Left colon (tissue), 2 donors: ENCODE measurements at places on chromosomes 3 and 15. TPM values are rescaled to one million over a fixed set of nuclear protein-coding genes. Genes with fewer than 3 reads are reported as not detected.

DNA sequence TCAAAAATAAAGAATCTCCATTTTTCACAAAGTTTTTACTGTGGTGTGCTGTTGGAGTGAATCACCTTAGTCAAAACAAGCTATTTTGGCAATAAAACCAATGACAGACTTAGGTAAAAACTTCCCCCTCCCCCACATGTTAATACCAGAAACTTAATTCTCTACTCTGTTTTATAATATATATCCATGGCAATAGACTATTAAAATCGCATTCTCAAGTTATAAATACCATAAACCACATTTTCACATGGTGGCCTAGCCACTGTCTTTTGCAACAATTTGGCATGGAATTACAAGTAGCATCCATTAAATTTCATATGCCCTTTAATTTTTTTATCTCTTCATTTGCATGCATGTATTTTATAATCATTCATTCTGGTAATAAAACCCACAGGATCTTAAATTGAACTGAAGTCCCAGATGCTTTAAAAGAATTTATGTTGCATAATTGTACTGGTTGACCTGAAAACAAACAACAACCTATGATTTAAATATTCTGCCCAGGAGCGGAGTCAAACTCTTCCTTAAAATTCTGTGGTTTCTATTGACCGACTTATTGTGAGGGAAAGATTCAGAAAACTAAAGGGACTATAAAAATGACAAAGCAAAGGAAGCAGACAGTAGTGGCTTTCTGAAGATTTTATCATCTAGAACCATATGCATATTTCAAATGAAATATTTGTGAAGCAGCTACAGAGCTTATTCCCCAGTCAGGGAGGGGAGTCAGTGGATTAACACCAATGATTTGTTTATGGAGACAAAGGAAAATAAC, 229.0 kb upstream of the TBL1XR1 start:
- no peak for DNase-seq

GRCh38 chr3:129727707-129728106, 121.2 kb upstream of the PLXND1 start:
- peak; percentile 11 for DNase-seq

GRCh38 chr15:38721568-38721945, 156.9 kb upstream of the RASGRP1 start:
- DNase-seq, result no peak

GP5 gene
- not detected for total RNA-seq

RETNLB gene
- total RNA-seq, result 58.5 TPM

- peak; percentile 48 for DNase-seq
These were observed 2.0 kb downstream of the AP2M1 start for GRCh38 chr3:184176377-184177330.

PLOD2 gene
- total RNA-seq, result 89.6 TPM

BUB1B gene
- 10.4 TPM for total RNA-seq

PTPN9 gene
- total RNA-seq, result 39.6 TPM

DNA sequence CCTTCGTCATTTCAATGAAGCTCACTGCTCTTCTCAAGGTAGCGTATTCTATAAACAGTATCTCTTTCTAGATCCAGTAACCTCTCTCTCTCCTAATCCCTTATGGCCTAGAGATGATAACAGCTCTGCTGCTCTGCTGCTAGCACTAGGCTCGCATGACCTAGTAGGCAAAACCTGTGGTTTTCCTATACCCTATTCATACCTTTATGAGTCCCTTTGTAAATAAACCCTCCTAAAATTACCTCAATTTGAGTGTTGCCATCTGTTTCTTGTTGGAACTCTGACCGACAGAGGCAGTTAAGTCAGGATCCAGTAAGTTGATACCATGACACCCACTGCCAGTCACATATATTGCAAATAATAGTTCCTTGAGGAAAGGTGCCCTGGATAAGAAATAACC, 7.3 kb downstream of the CCDC14 start:
- no peak for DNase-seq

CCDC39 gene
- not detected for total RNA-seq

LINGO1 gene
- 2.2 TPM for total RNA-seq

GRCh38 chr3:37909067-37909911, 47.6 kb downstream of the CTDSPL start:
- peak; percentile 51 for DNase-seq

- no peak for DNase-seq
These were observed 32.2 kb downstream of the VEPH1 start for GRCh38 chr3:157471064-157471463.

GRCh38 chr3:54358316-54358715, 236.0 kb downstream of the CACNA2D3 start:
- DNase-seq, result no peak

IQCF5 gene
- not detected for total RNA-seq

GRCh38 chr3:42061025-42061712, 30.0 kb upstream of the TRAK1 start:
- DNase-seq, result no peak

GRCh38 chr15:96020133-96020532, 310.4 kb upstream of the NR2F2 start:
- no peak for DNase-seq

DNA sequence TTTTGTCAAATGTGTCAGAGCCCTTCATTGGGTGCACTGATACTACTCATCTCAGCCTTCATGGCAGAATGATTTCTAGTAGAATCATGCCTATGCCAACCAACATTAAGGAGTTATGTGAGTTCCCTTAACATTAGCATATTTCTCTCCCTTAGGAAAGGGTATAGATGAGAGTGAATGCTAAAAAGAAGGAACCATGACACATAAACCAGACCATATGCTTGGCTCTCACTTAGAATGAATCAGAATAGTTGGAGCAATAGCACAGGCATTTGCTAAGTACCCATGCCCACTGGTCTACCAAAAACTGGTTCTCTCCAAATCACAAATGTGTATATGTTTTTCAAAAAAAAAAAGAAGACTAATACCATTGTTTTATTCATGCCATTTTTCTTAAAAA, 51.1 kb downstream of the STRIT1 start:
- DNase-seq, result no peak

GRCh38 chr3:192444096-192444790, 283.1 kb downstream of the FGF12 start:
- DNase-seq, result peak; percentile 34

DNA sequence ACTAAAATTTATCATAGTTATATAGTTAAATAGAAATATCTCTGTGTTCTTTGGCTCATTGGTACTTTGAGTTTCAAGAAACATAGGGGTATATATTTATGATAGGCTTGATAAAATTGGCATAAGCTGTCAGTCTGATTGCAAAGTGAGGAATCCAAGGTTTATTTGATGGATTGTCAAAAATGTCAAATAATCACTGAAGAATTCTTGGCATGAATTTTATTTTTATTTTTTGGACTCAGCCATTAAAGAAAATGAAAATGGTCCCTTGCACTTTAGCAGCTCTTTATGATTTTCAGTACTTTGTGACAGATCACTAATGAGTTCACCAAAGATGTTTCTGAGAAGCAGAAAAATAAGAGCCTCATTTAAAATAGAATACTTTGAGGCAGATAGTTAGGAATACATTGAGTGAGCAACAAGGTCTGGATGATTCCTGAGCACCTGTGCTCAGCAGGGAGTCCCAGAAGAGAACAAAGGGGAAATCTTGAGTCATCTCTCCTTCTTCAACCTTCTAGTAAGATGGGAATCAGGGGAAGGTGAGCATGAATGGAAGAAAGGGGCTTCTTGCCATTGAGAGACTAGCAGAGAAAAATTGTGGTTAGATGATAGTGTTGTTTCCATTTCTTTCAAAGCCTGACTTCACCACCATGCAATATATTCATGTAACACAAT, 85.3 kb upstream of the VEPH1 start:
- DNase-seq, result no peak

SAMD7 gene
- total RNA-seq, result not detected

DNA sequence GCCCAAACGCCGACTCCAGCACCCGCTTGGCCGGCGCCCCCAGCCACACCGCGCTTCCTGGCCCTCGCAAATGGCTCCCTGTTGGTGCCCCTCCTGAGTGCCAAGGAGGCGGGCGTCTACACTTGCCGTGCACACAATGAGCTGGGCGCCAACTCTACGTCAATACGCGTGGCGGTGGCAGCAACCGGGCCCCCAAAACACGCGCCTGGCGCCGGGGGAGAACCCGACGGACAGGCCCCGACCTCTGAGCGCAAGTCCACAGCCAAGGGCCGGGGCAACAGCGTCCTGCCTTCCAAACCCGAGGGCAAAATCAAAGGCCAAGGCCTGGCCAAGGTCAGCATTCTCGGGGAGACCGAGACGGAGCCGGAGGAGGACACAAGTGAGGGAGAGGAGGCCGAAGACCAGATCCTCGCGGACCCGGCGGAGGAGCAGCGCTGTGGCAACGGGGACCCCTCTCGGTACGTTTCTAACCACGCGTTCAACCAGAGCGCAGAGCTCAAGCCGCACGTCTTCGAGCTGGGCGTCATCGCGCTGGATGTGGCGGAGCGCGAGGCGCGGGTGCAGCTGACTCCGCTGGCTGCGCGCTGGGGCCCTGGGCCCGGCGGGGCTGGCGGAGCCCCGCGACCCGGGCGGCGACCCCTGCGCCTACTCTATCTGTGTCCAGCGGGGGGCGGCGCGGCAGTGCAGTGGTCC, 3.5 kb downstream of the ISLR2 start:
- DNase-seq, result no peak

DNA sequence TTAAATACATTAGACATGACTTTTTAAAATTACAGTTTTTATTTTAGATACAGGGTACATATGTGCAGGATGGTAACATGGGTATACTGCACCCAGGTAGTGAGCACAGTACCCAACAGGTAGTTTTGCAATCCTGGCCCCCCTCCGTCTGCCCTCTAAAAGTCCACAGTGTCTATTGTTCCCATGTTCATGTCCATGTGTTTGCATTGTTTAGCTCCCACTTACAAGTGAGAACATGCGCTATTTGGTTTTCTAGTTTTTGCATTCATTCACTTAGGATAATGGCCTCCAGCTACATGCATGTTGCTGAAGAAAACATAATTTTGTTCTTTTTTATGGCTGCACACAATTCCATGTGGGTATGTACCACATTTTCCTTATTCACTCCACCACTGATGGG, 23.8 kb downstream of the C3orf70 start:
- no peak for DNase-seq

GRCh38 chr15:98178861-98179260, 218.4 kb downstream of the ARRDC4 start:
- no peak for DNase-seq

UBE2E2 gene
- 5.5 TPM for total RNA-seq

GRCh38 chr3:20047976-20048883, 8.0 kb downstream of the KAT2B start:
- DNase-seq, result no peak

MEX3B gene
- total RNA-seq, result 1.4 TPM

DNA sequence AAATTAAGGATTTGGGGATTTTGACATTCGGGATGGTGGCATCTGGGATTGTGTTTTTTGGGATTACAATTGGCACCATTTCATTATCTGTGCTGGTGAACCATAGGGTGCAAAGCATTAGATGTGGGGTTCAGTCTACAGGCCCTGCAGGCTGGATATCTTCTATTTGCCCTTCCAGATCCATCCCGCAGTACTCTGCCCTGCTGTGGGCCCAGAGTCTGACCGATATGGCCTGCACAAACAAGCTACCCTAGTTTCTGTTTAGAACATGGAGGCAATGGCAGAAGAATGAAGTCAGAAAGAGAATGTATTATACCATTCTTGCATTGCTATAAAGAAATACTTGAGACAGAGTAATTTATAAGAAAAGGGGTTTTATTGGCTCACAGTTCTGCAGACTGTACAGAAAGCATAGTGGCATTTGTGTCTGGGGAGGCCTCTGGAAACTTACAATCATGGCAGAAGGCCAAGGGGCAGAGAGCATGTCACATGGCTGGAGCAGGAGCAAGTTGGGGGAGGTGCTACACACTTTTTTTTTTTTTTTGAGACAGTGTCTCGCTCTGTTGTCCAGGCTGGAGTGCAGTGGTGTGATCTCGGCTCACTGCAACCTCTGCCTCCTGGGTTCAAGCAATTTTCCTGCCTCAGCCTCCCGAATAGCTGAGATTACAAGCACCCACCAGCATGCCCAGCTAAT, 93.7 kb downstream of the NCEH1 start:
- DNase-seq, result no peak

DNA sequence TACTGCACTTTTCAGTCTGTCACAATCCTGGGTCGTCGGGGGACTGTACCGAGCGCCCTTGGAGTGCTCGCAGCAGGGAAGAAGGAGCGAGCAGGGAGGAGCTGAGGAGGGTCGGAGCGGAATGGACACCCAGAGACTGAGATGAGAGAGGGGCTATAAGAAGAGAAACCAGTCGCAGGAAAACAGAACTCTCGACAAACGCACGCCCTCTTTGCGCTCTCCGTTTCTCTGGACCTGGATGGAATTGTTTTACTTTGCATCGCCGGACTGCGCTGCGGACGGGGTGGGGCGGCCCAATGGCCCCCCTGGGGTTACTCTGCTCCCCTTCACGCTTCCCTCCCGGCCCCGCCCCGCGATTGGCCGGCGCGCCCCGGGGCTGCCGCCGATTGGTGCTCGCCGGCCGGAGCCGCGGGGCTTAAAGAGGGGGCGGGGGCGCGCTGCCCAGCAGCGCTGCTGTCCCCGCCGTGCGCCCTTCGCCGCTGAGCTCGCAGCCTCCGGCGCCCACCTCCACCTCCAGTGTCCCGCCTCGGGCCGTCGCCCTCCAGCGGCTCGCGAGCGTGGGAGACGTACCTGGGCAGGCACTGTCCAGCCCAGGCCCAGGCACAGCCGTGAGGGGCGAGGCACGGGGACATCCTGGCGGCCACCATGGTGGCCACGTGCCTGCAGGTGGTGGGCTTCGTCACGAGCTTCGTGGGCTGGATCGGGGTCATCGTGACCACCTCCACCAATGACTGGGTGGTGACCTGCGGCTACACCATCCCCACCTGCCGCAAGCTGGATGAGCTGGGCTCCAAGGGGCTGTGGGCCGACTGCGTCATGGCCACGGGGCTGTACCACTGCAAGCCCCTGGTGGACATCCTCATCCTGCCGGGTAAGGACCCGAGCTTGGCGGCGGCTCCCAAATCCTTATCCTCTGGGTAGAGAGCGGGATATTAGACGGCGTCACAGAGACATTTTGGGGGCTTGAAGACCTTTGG, at the start of gene CLDN11:
TSS of gene CLDN11 (plus strand) at position 447 of the 977 bp plus-strand sequence. CDS start at position 646, 199 bp downstream.
- peak; percentile 10 for DNase-seq

DNA sequence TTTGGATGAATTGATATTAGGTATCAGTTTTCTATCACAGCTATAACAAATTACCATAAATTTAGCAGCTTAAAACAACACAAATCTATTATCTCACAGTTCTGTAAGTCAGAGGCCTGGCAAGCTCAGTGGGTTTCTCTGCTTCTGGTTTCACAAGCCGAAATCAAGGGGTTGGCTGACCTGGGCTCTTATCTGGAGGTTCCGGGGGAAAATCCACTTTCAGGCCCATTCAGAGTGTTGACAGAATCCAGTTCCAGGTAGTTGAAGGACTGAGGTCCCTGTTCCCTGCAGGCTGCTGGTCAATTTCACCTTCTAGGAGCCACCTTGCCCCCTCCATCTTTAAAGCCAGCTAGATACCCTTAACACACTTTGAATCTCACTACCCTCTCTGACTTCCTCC, 11.1 kb upstream of the HHATL start:
- DNase-seq, result no peak

RAB6B gene
- total RNA-seq, result 3.3 TPM

CIB1 gene
- total RNA-seq, result 242 TPM

- DNase-seq, result no peak
These were observed 11.9 kb downstream of the GPR176 start for GRCh38 chr15:39908186-39908585.

- DNase-seq, result no peak
These were observed 195.0 kb upstream of the EPHA3 start for GRCh38 chr3:88912294-88912877.
